ENCODE measurements at places on chromosomes 1 and 21. TPM values are rescaled to one million over a fixed set of nuclear protein-coding genes. Genes with fewer than 3 reads are reported as not detected.

DNA sequence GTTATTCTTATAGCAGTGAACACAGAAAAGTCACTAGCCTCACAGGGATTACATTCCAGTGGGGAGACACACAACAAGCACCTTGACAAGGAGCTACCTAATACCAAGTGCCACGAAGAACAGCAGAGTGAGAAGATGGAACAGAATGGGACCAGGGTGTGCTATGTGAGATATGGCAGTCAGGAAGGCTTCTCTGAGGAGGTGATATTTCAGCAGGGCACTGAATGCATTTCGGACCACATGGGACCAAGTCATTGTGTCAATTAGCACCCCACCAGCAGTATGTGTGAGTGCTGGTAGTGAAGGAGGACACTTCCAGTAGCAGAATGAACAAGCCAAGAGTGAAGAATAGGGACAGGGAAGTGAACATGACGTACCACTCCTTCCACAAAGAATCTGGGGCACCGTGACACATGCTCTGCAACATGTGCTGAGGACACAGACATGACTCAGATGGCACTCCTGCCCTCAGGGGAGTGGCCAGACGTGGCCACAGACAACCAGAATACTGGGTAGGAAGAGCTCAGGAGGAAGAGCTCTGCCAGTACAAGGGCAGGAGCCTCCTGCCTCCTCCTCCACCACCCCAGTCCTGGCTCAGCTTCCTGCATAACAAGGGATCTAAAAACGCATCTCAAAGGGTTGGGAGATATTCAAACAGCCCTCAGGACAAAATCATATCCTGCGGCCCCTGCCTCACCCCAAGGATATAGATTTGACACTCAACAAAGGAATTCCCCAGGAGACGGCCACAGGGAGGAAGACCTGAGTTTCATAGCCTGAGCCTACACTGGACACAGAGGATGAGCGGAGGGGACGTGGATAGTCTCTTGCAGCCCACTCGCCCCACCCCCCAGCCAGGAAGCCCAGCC is 102.5 kb downstream of the TRABD2B start:
- DNase-seq = peak; percentile 20

- DNase-seq = no peak
Measured at GRCh38 chr1:194570476-194570875, 1384.1 kb upstream of the B3GALT2 start.

- no peak for DNase-seq
Measured at GRCh38 chr1:161492827-161493226, 12.4 kb upstream of the FCGR2A start.

- no peak for DNase-seq
Measured at GRCh38 chr1:75836528-75837100, 39.9 kb downstream of the MSH4 start.

DNA sequence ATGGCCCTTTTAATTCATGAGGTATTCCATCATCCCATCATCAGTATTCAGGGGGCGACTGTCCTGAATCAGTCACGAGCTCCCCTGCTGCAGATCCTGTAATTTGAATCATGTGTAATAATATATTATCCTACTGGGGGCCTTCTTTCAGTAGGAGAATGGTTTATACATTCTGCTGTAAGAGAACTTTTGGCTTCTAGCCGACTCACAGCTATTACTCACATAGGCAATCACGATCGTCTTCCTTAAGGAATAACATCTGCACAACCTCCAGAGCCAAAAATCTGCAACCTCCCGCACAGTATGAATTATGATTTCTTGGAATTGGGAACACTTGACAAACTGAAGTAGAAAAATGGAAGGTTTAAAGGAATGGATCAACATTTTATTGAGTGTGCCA is 343.0 kb downstream of the USP25 start:
- DNase-seq = peak; percentile 22

GRCh38 chr1:176440176-176440575 is 22.8 kb upstream of the PAPPA2 start:
- DNase-seq = no peak

- DNase-seq = peak; percentile 46
Measured at GRCh38 chr1:202210385-202210784, 16.8 kb downstream of the LGR6 start.

- DNase-seq = no peak
Measured at GRCh38 chr21:16406355-16406754, 676.6 kb downstream of the USP25 start.

DNA sequence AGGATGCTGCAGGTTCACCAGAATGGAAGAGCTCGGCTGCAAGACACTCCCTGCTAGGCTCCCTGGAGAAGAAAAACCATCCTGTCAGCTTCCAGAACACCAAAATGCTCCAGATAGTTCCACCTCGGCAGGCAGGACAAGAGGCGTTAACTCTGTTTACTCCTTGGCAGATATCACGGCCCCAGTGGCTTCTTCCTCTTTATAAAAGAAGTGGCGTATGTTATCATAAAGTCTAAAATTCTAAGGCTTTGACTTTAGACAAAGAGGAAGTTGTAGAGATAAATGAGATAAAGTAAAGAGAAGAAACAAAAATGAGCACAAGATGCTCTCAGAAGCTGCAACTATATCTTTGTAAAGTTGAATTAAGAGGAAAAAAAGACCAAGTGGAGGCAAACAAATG is 24.3 kb upstream of the MTF1 start:
- no peak for DNase-seq

DNA sequence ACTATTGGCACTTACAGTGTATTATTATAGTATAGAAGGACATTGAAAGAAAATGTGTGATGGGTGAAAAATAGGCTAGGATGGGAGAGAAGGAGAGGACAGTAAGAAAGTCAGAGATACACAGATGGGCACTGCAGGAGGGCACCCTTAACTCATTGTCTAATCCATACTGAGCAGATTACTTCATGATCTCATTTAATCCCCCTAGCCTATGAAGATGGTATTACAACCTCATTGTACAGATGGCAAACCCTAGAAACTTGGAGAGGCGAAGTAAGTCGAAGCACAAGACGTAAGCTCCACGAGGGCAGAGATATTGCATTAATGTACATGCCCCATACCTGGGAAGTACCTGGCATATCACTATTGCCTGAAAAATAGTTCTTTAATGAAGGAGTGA is 346.9 kb upstream of the DAB1 start:
- no peak for DNase-seq

GRCh38 chr1:155018617-155019348 is 14.8 kb downstream of the DCST2 start:
- peak; percentile 68 for DNase-seq

DNA sequence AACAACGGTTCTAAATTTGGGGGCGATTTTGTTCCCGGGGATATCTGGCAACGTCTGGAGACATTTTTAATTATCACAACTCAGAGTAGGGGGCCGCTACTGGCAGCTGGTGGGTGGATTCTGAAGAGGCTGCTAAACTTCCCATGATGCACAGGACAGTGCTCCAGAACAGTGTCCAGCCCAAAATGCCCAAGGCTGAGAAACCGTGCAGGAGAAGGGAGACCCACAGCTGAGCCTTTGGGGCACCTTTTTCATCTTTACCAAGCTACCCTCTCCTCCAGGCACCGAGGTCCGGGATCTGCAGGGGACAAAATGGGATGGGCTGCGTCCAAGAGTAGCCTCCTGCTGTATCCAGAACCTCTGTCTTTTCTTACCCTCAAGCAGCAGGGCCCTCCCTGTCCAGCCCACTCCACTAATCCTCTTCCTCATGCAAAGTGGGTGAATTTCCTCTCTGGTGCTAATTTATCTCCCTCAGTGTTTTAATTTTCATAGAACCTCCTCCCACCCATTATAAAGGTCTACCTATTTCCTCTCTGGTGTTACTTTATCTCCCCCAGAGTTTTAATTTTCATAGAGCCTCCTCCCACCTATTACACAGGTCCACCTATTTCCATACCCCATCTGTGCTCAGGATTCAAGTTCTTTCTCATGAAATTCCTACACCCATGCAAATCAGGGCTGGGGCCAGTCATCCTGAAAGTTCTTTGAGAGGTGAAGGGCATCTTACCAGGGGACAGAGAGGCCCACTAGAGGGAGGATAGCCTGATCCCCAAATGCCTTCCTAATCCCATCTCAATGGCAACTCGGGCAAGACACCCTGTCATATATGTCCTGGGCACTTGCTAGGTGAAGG is 42.7 kb downstream of the CSMD2 start:
- no peak for DNase-seq

GRCh38 chr1:23810818-23811540 is 10.4 kb upstream of the GALE start:
- DNase-seq = no peak

GRCh38 chr1:228045405-228045804 is 37.1 kb upstream of the ARF1 start:
- no peak for DNase-seq

DNA sequence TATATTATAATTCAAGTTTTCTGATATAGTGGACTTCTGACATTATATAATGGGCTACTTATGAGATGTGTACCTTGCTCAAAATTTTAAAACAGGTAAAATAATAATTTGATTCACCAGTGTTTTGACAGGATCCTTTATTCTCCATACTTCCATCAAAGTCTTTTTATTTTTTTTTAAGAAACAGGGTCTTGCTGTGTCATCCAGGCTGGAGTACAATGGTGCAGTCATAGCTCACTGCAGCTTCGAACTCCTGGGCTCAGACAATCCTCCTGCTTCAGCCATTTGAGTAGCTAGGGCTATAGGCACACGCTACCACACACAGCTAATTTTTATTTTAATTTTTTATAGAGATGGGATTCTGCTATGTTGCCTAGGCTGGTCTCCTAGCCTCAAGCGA is 129.4 kb downstream of the NRDC start:
- no peak for DNase-seq

- DNase-seq = no peak
Measured at GRCh38 chr1:201570886-201571624, 32.1 kb downstream of the NAV1 start.

- DNase-seq = no peak
Measured at GRCh38 chr1:212283741-212284140, 1.5 kb upstream of the PPP2R5A start.

DNA sequence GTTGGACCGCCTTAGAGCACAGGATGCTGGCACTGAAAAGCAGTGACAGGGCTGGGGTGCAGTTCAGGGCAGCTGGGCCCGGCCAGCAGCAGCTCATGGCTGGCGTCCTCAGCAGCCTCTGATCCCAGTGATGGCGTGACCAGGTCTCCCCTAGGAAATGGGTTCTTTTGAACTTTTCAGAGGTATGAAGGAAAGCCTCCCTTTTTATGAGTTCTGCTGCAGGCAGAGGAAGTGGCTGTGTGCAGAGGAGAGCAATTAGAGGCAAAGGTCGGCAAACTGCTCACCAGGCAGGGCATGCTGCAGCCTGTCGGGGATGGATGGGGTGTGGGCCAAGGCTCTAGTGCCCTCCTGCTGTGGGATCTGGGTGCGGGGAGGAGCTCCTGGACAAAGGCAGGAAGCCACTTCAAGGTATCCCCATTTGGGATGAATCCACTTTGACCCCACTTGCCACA is 45.6 kb upstream of the RAB4A start:
- no peak for DNase-seq

DNA sequence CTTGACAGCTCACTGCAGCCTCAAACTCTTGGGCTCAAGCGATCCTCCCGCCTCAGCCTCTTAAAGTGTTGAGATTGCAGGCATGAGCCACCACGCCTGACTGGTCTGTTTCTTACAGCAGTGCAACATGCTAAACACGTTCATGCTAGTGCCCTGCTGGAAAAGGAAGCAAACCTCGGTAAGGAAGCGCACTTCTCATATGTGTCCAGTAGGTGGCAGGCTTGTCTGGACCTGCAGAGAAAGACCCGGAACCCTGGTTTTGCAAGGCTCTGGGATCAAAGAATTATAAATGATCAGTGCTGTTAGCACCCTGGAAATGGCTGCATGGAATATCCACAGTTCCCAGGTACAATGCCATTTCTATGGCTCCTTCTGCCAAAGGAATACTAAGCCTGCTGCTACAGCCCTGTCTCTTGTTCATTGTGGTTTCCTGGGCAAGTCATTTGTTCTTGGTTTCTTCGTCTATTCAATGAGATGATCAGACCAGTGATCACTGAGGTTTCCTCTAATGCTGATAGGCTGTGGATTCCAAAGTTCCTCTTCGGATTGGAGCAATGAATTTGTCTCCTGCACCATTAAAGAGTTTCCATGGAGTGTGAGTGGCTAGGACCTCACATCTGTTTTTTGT is 15.9 kb downstream of the RNU5D-1 start:
- DNase-seq = peak; percentile 67

GRCh38 chr1:202081992-202082391 is 40.7 kb upstream of the GPR37L1 start:
- no peak for DNase-seq

CDA gene
- not detected for total RNA-seq

LCE1B gene
- not detected for total RNA-seq

SCMH1 gene
- 21.2 TPM for total RNA-seq

GJA9 gene
- not detected for total RNA-seq

LENEP gene
- total RNA-seq = not detected

C1orf141 gene
- not detected for total RNA-seq

URB1 gene
- total RNA-seq = 19.9 TPM

ADGRB2 gene
- total RNA-seq = 22.6 TPM

Measured in LHCN-M2 (cell line).